Lower lobe of right lung (tissue), 2 donors: ENCODE measurements at places on chromosomes 3 and 15.

GRCh38 chr3:136728473-136728872, 23.7 kb downstream of the STAG1 start:
- no peak for DNase-seq

DNA sequence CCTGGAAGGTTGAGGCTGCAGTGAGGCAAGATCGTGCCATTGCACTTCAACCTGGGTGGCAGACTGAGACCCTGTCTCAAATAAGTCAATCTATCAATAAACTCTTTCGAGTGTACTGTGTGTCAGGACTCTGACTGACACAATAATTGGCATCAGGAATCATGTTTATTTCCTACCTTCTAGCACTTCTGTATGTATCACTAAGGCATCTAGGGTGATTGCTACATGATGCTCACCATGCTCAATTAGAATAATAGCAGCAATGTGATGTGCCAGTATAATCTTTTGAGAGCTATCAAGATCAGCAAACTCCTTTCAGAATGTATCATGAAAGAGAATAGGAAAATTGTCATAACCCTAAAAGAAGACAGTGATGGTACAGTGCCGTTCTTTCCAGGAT, 95.3 kb downstream of the FMN1 start:
- DNase-seq: no peak

DNA sequence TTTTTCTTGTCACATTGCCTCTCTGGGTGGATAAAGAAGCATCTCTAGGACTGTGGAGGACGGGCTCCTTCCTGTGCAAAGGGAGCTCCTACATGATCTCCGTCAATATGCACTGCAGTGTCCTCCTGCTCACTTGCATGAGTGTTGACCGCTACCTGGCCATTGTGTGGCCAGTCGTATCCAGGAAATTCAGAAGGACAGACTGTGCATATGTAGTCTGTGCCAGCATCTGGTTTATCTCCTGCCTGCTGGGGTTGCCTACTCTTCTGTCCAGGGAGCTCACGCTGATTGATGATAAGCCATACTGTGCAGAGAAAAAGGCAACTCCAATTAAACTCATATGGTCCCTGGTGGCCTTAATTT, 478 bp downstream of the GPR15 start:
- no peak for DNase-seq

DNA sequence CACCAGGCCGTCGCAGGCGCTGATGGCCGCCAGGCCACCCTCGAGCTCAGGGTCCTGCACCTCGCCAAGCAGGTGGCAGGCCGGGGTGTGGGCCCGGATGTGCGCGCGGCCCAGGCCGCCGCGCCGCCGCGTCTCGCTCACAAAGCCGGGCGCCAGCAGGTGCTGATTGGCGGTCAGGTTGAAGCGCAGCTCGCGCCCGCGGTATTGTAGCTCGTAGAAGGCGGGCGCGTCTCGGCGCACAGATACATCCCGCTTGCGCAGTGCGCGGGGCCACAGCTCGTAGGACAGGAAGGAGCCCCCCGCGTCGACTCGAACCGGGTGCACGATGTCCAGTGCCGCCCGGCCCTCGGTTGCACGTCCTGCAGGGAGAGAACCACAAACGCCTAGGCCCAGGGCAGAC, 11.1 kb downstream of the ADAMTS7 start:
- no peak for DNase-seq

DNA sequence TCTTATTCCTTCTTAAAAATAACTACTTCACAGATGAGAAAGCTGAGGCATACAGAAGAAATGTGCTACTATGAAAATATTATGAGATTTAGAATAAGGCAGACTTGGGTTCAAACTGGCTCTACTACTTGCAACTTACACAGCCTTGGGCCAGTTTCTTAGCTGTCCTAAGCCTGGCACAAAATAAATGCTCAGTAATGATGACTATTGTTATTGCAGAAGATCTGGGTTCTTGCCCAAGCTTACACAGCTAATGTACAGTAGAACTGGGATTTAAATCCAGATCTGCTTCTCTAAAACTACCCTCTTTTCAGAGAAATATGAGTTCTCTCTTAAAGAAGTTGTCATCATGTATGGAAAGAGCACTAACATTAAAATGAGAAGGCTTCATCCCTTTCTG, 228.2 kb upstream of the TPRG1 start:
- no peak for DNase-seq

- no peak for DNase-seq
These were observed 53.1 kb downstream of the PAK2 start for GRCh38 chr3:196792771-196793170.

DNA sequence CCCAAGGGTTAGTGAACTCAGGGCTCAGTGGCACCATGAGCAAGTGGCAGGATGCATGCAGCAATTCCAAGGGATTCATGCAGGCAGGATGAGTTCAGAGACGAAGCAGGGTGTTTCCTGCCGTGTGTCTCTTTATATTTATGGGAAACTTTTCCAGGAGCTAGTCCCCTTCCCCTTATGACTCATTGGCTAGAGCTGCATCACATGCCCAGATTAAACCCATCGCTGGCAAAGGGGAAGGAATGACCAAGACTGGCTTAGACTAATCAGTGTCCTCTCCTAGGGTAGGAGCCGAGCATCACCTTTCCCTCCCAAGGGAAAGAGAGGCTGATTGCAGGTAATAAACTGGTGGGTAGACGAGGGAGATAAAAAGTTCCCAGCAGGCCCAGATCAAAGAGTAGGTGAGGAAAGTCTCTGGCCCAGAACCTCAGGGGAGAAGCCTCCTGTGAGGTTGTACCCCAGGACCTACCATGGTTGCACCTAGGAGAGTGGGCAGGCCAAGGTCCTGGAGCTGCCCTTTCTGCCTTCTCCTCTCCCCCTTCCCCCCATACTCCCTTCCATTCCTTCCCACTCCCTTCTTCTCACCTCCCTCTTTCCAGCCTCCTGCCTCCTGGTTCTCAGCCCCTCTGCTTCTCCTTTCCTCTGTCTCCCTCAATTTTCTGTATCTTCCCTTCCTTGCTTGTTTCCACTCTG, 67.8 kb upstream of the ITGA11 start:
- DNase-seq: no peak

DNA sequence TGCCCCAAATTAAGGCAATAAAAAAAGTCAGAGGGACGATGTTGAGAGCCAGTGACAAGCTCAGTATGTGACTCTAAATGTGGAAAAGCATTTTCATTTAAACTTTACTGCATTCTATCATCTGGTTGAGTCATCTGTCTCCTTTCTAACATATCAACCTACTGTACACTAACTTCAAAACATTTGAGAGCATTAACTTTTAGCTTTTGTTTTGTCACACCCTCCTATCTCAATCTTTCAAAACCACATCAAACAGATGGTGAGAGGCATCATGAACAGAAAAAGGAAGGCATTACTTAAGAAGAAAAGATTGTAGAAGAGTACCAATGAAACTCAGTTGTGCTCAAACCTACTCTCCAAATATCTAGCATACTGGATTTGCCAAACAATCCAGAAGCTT, 4.8 kb downstream of the LRRC58 start:
- no peak for DNase-seq
